ENCODE measurements at places on chromosomes 7 and 10. TPM values are rescaled to one million over a fixed set of nuclear protein-coding genes. Genes with fewer than 3 reads are reported as not detected.

Gene SLIT1
- total RNA-seq, result not detected

Gene CTNNA3
- not detected for total RNA-seq

Gene PHKG1
- 0.20 TPM for total RNA-seq

Gene H2BK1
- total RNA-seq, result not detected

Gene TFR2
- total RNA-seq, result under 0.01 TPM

Gene GJC3
- 0.65 TPM for total RNA-seq

Gene CDHR1
- total RNA-seq, result under 0.01 TPM

Gene TAS2R4
- 0.22 TPM for total RNA-seq

Gene NOLC1
- total RNA-seq, result 15.7 TPM

Gene CCAR1
- total RNA-seq, result 17.5 TPM

Gene AKR1D1
- total RNA-seq, result not detected

Gene NPC1L1
- total RNA-seq, result not detected

Gene EIF5AL1
- total RNA-seq, result 0.22 TPM

Gene SKIDA1
- 1.1 TPM for total RNA-seq

Gene CALML3
- not detected for total RNA-seq

Gene RBP4
- total RNA-seq, result not detected

Gene HKDC1
- total RNA-seq, result not detected

Gene HOXA6
- total RNA-seq, result 2.4 TPM

Gene HOXA3
- total RNA-seq, result 2.4 TPM

Gene PBLD
- 3.5 TPM for total RNA-seq

Gene ANTXRL
- not detected for total RNA-seq

Gene FAM237B
- total RNA-seq, result not detected

Gene SCART1
- 0.22 TPM for total RNA-seq

Gene MCM10
- 2.4 TPM for total RNA-seq

Gene EPHA1
- total RNA-seq, result 0.20 TPM

Gene ITPRID1
- not detected for total RNA-seq

Gene ERVW-1
- total RNA-seq, result not detected

Gene TCAF2
- total RNA-seq, result 3.0 TPM

Gene CYP3A5
- not detected for total RNA-seq

Gene NANOS1
- 0.60 TPM for total RNA-seq

Gene GSAP
- 3.6 TPM for total RNA-seq

Gene RSU1
- 31.4 TPM for total RNA-seq

Gene GRM8
- total RNA-seq, result not detected

Gene CYP3A7
- not detected for total RNA-seq

Gene ZNF485
- 0.60 TPM for total RNA-seq

Gene CREM
- total RNA-seq, result 78.4 TPM

Gene CFAP43
- total RNA-seq, result under 0.01 TPM

Gene PLAC9
- 0.40 TPM for total RNA-seq

Gene CDH23
- under 0.01 TPM for total RNA-seq

Gene PNLIPRP2
- total RNA-seq, result not detected

Gene NYAP1
- 6.3 TPM for total RNA-seq

Gene MNX1
- not detected for total RNA-seq

Gene ARHGEF35
- under 0.01 TPM for total RNA-seq

Gene HOXA5
- total RNA-seq, result 7.0 TPM

Gene PAPOLB
- under 0.01 TPM for total RNA-seq

Gene ACBD5
- total RNA-seq, result 13.3 TPM

Gene OR6V1
- total RNA-seq, result not detected

Gene FRMPD2
- total RNA-seq, result under 0.01 TPM

Gene VWDE
- under 0.01 TPM for total RNA-seq

Gene UCN3
- total RNA-seq, result not detected

Gene CRHR2
- not detected for total RNA-seq

Gene ABCA13
- total RNA-seq, result not detected

Gene PAX4
- not detected for total RNA-seq

Gene BMPER
- 0.44 TPM for total RNA-seq

Gene LRIT1
- total RNA-seq, result not detected

Gene TFEC
- 1.3 TPM for total RNA-seq

Gene HGF
- total RNA-seq, result 0.20 TPM

Gene POLR2J2
- total RNA-seq, result 0.65 TPM

Measured in lung microvascular endothelial cell (primary cell).